ENCODE measurements at places on chromosomes 7 and 10.

DNA sequence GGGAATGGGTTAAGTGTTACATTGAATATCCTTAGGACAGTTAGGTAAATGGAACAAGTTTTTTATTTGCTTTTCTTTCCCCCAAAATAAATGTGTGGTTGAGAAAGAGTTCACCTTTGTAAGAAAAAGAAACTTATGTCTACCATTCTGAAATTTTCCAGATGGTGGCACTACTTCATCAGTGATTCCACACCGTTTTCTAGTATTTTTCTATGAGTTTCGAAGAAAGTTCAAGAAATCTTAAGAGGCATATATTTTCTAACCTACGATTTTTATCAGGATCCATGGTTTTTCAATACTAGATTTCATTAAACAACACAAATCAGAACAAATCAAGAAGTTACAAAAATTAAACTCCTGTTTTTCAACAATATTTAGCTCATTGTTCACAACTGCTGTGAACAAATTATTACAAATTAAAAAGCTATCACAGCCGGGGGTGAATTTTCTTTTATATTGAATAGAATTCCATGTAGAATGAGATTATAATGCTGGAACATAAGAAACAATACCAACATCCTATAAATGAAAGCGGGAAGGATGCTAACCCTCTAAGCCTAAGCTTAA is 163.1 kb upstream of the NPVF start:
- DNase-seq = no peak

- no peak for DNase-seq
Observed at GRCh38 chr7:90747516-90747915, 151.4 kb downstream of the CDK14 start.

- no peak for DNase-seq
Observed at GRCh38 chr10:62230344-62231121, 38.1 kb downstream of the RTKN2 start.

DNA sequence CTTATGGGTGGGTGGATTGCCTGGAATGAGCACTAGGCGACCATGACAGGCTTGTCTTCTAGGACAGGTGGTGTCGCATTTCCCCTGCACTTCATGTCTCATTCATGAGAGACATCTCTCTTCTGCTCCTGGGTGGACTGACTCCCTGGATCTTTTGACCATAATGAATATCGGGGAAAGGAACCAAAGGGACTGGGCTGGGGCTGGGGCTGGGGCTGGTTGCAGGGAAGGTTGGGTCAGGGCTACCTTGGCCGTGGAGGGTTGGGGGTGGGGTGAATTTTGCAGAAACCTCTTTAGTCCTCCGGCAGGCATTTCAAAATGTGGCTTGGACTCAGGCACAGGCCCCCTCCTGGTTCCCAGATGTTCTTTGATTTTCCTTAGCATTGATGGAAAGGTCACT is 319.2 kb downstream of the ZNF716 start:
- DNase-seq = no peak

DNA sequence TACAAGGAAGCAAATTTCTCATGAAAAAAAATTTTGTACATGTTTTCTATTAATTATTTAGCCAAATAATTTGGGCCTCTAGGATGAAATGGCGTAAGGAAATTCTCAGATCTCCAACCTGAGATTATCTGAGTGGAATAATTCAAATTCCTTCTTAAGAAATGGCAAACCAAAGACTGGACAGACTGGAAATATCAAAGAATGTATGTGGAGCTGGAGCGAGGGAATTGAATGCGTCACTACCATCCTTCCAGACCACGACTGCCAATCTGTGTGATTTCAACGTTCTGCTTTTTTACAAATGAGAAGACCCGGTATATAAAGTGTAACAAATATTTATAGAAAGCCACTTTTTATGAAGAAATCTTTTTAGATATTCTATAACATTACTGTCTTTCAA is 12.4 kb upstream of the BLNK start:
- DNase-seq = no peak

DNA sequence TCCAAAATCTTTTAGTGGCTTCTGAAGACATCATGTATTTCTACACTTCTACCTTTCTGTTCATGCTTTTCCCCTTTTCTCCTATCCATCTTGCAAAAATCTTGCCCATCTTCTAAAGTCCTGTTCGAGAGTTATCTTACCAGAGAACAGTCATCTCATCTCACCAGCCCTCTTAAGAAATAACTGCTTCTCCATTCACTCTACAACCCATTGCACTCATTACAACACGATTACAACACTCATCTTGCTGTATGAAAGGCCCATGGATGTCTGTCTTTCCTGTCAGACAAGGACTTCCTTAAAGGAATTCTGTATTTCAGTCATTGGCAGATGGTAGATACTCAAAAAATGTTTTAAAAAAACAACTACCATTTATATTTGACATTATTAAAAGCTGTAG is 30.8 kb downstream of the ZNF438 start:
- DNase-seq = no peak

DNA sequence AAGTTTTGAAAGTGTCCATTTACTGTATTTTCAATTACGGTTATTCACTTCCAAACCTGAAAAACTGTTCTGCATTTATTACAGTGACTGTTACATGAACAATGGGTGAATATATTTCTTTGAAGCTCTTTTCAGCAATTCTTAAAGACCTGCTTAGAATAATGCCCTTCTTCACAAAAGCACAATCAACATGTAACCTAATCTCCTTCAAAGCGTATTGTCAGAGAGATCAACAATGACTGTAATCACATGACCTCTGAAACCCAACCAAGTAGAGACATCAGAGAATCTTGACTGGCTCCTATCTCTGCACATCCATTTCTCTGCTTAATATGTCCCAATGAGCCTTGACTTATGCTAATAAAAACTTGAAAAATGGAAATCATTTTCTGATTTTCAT is 126.7 kb downstream of the NRCAM start:
- no peak for DNase-seq

- DNase-seq = no peak
Observed at GRCh38 chr10:12535656-12536055, 186.3 kb downstream of the CAMK1D start.

GRCh38 chr10:103725242-103725641 is 130.1 kb downstream of the SH3PXD2A start:
- no peak for DNase-seq

- DNase-seq = no peak
Observed at GRCh38 chr10:102647443-102648268, 3.4 kb downstream of the TRIM8 start.

DNA sequence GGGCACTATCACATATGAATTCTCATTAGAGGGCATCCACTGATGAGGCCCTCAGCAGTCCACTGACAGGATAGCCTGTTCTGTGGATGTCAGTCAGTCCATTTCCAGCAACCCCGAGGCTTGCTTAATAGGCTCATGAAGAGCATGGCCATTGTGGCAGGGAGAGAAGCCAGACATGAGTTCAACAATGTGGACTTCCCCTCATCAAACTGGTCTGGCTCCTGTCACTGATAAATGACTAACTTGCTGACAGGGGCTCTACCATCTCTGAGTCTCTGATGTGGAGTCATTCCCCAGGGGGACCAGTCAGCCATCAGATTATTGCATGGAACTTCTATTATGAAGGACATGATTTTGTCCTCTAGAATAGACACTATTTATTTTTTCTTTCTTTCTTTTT is 19.8 kb upstream of the TRIL start:
- peak; percentile 58 for DNase-seq

GRCh38 chr10:5038733-5039132 is 35.1 kb upstream of the AKR1C2 start:
- DNase-seq = no peak

DNA sequence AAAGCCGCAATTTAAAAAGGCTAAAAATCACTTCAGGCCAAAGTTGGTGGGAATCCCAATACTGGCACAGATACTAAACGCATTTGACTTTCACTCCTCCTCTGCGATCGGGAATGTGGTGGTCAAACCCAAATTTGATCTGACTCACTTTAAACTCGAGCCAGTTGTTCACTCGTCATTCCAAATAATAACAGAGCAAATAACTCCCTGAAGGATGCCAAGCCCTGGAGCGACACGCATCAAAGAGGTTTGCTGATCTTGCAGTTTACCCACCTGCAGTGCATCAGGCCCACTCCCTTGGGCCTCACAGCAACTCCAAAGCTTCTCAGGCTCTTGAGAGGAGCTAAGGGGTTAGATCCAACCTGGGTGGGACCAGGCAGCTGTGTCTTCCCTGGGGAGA is 12.2 kb downstream of the PTN start:
- no peak for DNase-seq

DNA sequence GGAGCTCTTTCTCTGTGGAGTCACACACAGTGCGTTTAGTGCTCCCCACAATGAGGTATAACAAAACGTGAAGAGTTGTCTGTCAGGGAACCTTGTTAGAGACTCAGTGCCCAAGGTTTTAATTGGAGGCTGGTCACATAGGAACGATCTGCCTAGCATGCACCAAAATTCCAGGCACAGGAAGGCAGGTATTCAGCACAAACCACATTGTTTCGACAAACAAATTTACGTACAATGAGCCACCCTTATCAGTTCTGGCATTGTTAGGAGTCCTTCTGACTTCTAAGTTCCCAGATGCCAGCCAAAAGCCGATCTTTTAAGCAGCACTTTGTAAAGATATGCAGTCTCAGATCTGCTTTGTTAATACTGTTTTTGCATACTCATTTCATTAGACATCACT is 414.2 kb upstream of the MTPN start:
- no peak for DNase-seq

DNA sequence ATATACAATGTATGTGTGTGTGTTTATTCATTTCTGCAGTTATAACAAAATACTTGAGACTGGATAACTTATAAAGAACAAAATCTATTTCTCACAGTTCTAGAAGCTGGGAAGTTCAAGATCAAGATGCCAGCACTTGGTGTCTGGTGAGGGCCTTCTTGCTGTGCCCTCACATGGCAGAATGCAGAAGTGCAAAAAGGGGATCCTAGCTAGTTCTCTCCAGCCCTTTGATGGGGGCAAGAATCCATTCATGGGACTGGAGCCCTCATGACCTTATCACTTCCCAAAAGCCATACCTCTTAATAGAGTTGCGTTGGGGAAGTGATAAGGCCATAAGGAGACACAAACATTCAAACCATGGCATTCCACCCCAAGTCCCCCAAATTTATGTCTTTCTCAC is 8.4 kb downstream of the GRB10 start:
- DNase-seq = no peak

DNA sequence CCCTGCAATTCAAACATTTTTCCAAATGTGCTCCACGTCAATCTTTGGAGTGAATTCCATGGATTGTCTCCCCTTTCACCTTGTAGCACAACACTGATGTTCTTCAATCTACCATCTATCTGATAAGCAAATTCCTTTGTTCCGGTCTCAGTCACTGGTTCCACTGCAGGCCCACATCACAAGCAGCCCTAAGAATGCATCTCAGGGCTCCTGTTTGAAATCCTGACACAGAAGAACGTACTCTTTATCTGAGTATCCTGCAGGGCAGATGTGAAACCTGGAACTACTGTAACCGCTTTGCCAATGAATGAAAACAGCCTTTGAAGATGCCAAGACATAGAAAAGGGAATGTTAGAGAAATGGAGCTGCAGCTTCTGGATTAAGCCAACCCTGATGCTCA is 62.9 kb upstream of the FAM133B start:
- DNase-seq = no peak

GRCh38 chr10:79335094-79335469 is 12.2 kb upstream of the PPIF start:
- no peak for DNase-seq

- peak; percentile 25 for DNase-seq
Observed at GRCh38 chr10:116627386-116627933, 6.7 kb downstream of the PNLIPRP2 start.

GRCh38 chr7:52184006-52184703 is 851.3 kb upstream of the POM121L12 start:
- no peak for DNase-seq

GRCh38 chr10:77506517-77507200 is 130.9 kb downstream of the KCNMA1 start:
- DNase-seq = no peak

GRCh38 chr7:20647908-20648776 is 32.7 kb downstream of the ABCB5 start:
- DNase-seq = peak; percentile 42

DNA sequence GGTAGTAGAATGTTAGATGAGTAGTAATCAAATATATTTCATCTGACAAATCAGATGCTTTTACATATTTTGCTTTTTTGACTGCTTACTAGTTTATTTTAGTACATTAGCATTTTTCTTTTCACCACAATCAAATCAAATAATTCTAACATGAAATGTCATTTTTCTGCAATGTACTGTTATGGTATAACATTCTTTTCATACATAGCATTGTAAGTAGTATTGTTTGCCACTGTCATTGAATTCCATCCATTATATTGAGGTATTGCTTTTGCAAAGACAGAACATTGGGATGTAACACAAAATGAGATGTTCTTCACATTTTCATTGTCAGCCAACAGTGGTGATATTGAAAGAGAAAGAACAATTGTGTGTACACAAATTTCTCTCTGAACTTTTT is 107.4 kb downstream of the TRIL start:
- DNase-seq = no peak

GRCh38 chr10:69422676-69423075 is 6.0 kb upstream of the TACR2 start:
- no peak for DNase-seq

DNA sequence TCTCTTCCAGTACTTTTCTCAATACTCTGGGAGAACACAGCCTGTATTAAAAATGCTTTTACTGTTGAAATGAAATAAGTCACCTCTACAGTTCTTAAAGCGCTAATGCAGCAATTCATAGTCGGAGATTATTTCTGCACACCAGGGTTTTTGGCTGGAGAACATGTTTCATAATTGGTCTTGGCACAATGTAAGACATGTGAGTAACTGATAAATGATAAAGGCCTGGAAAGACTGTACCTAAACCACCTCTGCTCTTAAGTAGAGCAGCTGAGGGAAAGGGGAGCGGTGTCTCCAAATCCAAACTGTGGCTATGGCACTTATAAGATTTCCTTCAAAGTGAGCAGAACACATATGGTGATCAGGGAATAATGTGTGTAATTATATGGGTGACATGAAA is 390.3 kb upstream of the MBL2 start:
- DNase-seq = no peak

- peak; percentile 17 for DNase-seq
Observed at GRCh38 chr10:14688606-14689005, 86.1 kb downstream of the FAM107B start.

GRCh38 chr10:52071814-52072213 is 242.3 kb upstream of the DKK1 start:
- no peak for DNase-seq

DNA sequence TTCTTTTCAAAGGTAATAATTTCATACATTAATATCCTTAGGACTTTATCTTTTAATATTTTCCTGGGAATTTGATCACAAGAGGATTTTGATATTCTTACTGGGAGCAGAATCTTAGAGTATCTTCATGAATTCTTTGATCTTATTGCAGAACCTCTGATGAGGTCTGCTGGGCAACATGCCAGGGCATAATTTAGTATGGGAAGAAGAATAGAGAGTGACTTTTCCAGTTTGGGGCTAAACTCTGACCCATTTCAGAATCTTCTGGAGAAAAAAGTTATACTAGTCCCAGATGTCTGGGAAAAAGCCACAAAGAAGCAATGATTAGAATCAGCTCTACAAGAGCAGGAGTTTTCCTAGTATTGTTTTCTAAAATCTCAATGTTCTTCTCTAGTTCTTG is 28.0 kb upstream of the RSU1 start:
- DNase-seq = no peak

Data from BE2C (cell line).